ENCODE measurements at places on chromosomes 1 and 21.

DNA sequence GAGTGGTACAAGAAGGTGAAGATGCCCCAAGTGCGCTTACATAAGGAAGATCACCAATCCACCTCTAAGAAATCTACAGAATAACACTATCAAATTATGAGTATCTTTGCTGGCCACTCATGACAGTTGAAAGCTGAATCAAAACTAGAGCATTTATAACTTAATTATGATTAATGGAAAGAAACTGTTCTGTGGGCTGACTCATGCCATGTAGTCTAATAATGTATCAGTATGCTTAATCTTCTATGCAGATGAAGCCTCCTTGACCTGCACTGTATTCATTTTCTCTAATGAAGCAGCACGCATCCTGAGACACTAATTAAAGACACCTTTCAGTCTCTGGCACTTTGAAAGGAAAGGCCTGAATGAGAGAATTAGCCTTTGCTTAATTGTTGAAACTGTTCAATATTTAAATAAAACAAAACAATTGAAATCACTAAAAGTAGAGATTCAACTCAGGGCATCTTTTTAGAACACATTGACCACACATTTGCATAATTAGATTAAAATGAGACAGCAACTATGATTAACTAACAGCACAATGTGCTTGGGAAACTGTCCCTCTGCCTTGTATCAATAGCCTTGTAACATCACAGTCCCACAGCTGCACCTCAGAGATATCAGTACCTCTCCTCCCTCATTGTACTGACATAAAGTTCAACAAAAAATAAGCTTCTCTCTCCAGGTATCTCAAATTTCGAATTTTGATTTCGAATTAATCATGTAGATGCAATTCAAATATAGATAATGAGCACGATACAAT lies 105.6 kb downstream of the NTPCR start:
- no peak for DNase-seq

- DNase-seq, result no peak
Observed at GRCh38 chr1:6953907-6954364, 168.7 kb downstream of the CAMTA1 start.

DNA sequence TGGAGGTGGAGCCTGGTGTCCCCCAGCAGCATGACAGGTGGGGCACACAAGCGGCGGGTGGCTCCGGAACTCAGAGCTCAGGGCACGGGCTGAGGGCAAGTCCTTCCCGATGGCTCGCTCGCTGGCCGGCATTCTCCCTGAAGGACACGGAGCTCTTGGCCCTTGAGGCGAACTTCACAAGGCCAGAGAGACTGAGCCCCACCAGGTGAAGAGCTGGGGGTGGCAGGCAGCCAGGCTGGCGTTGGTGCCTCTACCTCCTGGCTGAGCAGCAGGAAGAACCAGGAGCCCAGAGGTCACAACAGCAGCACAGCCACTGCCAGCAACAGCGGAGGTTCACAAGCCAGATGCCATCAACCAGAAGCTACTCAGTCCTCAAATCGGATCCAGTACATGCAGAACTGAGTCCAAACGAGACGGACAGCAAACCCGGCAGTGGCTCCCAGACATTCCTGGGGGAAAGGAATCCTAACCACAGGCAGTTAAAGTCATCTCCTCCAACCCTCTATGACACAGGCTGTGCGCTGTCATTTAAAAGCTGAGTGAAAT lies 54.1 kb downstream of the NPHP4 start:
- no peak for DNase-seq

GRCh38 chr1:116510361-116510760 lies 60.5 kb downstream of the CD58 start:
- no peak for DNase-seq

DNA sequence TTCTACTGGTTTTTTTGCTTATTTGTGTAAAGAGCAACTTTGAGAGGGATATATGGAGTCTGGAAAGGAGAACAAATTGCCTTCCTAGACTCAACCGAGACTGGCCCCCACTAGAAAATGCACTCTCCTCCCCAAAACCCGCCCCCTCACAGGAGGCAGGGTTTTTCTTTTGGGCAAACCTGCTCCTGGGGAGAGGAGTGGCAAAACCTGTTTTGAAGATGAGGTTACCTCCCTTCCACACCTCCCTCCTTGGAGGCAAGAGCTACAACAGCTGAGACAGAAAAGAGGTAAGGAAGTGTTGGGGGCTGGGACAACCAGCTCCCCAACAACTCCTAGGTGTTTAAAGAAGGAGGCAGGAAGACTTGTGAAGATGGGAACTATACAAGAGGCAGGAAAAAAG lies at the start of gene BNIPL:
Gene BNIPL (plus strand): TSS at position 231 of the 400 bp plus-strand sequence. CDS start 140 bp downstream, at position 371.
- no peak for DNase-seq

DNA sequence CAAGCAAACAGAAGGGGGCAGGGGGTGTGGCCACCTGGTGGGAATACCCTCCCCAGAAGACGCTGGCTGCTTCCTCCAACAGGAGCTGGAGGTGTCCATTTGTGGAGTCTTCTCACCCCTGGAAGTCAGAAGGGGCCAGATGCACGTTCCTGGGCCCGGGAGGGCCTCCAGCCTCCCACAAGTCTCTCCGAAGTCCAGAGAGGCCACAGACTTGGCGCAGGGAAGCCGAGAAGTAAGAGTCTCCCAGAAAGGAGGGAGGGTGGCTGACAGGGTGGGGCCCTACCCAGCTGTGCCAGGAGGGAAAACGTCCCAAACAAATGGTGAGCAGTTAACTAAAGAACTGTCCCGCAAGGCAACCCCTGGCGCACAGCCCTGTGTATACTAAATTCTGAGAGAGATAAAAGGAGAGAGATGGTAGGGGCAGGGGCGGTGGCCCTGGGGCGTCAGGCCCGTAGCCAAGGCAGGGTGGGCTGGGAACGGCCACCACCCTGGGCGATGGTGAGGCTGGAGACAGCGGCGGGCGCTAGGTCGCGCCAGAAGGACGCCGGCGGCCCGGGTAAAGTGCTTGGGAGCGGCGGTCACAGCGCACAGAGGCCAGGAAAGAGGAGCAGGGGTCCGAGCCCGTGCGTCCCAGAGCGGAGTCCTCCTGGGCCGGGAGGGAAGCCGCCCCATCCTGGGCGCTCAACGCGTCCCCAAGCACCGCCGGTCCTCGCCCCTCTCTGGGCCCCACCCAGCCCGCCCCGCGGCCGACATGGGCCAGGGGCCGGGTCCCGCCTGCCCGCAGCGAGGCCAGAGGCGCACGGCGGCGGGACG lies 1.2 kb downstream of the CHD5 start:
- DNase-seq, result no peak

DNA sequence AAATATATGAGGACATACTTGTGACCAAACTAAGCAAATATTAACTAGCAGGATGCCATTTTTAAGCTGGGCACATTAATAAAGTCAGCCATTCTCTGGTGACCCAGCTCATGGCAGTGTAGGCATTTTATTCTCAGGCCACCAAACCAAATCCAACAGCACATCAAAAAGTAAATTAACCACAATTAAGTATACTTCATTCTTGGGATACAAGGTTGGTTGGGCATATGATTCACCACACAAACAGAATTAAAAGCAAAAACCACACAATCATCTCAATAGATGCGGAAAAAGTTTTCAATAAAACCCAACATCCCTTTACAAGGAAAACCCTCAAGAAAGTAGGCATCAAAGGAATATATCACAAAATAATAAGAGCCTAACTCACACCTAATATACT lies 101.3 kb downstream of the FAF1 start:
- DNase-seq, result no peak

GRCh38 chr1:182392050-182393028 lies 749 bp upstream of the GLUL start:
- DNase-seq, result no peak

GRCh38 chr21:20729376-20729775 lies 268.8 kb upstream of the NCAM2 start:
- DNase-seq, result no peak

DNA sequence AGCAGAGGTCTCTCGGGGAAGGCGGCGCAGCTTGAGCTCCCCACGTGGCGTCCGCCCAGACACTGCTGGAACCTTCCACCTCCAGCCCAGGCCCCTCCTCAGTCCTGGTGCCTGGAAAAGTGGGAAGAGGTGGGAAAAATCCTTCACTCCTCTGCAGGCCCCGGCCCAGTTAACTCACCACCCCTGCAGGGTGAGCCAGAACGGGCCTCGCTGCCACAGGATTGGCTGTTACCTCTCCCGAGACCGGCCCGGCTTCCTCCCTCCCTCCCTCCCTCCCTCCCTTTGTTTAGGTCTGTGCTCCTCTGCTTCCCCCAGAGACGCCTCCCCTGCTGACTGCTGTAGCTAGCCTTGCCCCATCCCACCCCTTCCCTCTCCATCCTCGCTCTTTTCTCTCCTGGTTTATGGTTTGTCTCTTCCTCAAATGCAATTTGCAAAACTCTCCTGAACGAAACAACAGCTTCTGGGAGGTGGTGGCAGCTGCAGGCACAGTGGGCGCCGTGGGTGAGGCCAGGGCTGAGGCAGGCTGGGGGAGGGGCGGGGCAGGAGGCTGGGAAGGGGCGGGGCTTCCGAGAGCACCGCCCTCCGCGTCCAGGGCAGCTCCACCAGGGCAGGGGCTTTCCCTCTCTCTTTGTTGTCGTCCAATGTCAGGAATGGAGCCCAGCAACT lies 6.5 kb downstream of the CAPN9 start:
- DNase-seq, result no peak

DNA sequence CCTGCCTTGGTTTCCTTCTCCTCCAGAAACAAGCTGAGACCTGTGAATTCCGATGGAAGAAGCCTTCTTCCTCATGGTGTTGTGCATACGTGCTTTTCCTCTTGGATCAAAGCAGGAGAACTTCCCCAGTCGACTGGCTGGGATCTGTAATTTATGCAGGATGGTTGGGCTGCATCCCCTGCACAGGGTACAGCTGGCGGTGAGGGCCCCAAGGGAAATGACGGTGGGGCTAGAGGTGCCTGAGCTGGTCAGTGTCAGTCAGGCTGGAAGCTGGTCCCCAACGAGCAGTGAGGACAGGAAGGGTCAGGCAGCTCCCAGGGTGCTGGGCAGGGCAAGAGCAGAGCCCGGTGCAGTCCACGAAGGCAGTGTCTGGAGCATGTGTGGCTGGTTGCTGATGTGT lies 106.7 kb downstream of the CNIH3 start:
- no peak for DNase-seq

Data from C1 segment of cervical spinal cord (tissue), 14 donors.